ENCODE measurements at places on chromosomes 4 and X.

DNA sequence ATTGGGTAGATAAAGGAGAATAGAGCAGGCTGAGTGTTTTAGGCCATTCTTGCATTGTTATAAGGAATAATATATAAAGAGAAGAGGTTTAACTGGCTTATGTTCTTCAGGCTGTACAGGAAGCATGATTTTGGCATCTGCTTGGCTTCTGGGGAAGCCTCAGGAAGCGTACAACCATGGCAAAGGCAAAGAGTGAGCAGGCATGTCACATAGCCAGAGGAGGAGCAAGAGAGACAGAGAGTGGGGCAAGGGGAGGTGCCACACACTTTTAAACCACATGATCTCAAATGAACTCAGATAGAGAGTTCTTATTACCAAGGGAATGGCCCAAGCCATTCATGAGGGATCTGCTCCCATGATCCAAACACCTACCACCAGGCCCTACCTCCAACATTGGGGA lies 4.4 kb upstream of the METTL14 start:
- no peak for DNase-seq

- no peak for DNase-seq
These were observed 383.3 kb downstream of the BCOR start for GRCh38 chrX:39714471-39714870.

GRCh38 chr4:2878346-2878745 lies 34.7 kb downstream of the ADD1 start:
- no peak for DNase-seq

GRCh38 chrX:19810006-19810774 lies 77.2 kb downstream of the SH3KBP1 start:
- DNase-seq, result no peak

- no peak for DNase-seq
These were observed 1495.5 kb upstream of the ADGRL3 start for GRCh38 chr4:59704616-59705015.

- no peak for DNase-seq
These were observed 50.4 kb upstream of the TMEM184C start for GRCh38 chr4:147566762-147567161.

- no peak for DNase-seq
These were observed 220.6 kb upstream of the S100G start for GRCh38 chrX:16429406-16429805.

DNA sequence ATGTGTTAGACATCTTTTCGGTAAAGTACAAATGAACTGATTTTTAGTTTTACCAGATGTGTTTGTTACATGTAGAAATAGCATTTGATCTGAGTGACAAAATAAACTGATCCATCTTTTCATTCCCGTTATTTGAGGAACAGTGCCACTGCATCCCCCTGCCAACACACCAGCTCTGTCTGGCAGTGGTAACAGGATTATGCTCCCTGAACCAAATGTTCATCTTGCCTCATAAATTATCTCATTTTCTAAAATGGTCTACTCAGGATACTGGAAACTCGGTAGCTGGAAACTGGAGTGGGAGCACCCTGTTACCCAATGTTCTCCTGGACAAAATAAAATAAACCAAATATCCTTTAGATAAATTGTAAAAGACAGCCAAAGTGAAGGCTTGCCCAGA lies 171.6 kb downstream of the FAT4 start:
- no peak for DNase-seq

DNA sequence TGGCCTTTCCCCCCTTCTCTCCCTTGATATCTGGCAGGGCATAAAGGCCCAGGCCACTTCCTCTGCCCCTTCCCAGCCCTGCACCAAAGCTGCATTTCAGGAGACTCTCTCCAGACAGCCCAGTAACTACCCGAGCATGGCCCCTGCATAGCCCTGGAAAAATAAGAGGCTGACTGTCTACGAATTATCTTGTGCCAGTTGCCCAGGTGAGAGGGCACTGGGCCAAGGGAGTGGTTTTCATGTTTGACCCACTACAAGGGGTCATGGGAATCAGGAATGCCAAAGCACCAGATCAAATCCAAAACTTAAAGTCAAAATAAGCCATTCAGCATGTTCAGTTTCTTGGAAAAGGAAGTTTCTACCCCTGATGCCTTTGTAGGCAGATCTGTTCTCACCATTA lies 183.8 kb downstream of the AR start:
- no peak for DNase-seq

GRCh38 chr4:13700021-13700857 lies 72.7 kb upstream of the BOD1L1 start:
- DNase-seq, result no peak

- DNase-seq, result no peak
These were observed 76.1 kb downstream of the KLHL8 start for GRCh38 chr4:87144356-87144755.

GRCh38 chr4:186699298-186699697 lies 24.4 kb downstream of the FAT1 start:
- DNase-seq, result no peak

GRCh38 chrX:21985332-21985777 lies 44.8 kb downstream of the SMS start:
- DNase-seq, result peak; percentile 36

DNA sequence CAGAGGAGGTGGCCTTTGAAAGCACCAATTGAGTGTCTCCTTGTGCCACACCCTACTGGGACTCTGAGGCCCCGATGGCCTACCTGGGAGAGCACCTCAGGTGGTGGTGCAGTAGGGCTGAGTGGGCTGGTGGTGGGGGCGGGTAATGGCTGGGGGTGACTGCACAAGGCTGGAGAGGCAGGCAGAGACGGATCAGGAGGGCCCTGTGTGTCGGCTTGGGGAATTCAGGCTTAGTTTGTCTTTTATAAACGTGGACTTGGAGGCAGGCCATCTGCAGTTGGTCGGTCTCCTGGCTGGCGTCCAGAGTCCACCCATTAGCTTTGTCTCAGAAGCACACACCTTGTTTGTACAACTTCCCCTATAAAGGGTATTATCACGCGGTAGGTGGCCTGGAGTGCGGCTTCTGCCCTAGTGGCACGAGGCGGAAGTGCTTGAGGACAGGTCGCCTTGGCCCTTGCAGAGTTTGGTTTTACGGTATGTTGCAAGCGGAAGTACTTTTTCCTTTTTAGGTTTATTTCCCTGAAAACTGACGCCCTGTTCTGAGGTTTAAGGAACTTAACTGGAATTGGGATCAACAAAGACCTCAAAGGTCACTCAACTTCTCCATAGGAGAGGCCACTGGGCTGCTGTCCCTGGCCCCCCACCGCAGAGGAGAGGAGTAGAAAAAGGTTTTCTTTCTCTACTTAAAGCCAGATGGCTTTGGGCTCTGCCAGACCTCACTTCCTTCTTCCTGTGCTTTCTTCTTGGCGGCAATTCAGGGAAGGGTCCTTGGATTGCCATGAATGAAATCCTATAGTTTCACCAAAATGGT lies 8.0 kb downstream of the TBC1D14 start:
- peak; percentile 61 for DNase-seq

DNA sequence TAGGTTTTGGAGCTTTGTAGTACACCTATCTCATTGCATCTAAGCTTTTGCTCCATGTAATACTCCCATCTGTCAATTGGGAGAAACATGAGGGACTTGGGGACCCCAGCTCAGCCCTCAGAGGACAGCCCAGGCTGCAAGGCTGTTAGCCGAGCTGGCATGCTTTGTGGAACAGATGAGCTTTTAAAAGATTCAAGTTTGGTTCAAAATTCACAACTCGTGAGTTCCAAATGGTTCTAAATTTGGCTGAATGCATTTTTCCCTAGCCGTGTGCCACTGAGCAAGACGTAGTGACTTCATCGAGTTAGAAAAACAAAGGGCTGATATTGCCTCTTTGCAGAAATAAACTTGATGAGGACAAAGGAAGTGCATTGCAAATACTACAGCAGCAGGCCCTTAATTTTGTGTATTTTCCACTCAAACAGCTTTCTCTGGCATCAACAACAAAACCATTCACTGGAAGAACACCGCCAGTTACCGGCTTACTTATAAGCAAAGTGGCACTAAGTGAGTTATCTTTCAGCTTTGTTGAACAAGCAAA lies 165.0 kb upstream of the HS3ST1 start:
- DNase-seq, result no peak

DNA sequence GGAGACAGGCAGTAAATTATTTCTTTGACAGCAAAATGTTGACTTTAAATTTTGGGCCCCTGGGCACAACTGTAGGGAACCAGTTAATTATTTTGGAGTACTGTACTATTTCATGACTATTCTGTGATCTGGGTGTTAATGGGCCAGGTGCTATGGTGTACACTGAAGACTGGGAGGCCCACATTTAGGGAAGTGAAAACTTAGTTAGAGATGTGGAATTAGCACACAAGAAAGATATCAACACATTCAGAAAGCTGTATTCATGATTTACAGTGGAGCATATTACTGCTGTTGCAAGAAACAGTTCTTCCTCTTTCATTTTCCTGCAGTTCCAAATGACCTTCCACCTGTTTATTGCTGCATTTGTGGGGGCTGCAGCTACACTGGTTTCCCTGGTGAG lies 12.4 kb downstream of the PLP1 start:
- no peak for DNase-seq

DNA sequence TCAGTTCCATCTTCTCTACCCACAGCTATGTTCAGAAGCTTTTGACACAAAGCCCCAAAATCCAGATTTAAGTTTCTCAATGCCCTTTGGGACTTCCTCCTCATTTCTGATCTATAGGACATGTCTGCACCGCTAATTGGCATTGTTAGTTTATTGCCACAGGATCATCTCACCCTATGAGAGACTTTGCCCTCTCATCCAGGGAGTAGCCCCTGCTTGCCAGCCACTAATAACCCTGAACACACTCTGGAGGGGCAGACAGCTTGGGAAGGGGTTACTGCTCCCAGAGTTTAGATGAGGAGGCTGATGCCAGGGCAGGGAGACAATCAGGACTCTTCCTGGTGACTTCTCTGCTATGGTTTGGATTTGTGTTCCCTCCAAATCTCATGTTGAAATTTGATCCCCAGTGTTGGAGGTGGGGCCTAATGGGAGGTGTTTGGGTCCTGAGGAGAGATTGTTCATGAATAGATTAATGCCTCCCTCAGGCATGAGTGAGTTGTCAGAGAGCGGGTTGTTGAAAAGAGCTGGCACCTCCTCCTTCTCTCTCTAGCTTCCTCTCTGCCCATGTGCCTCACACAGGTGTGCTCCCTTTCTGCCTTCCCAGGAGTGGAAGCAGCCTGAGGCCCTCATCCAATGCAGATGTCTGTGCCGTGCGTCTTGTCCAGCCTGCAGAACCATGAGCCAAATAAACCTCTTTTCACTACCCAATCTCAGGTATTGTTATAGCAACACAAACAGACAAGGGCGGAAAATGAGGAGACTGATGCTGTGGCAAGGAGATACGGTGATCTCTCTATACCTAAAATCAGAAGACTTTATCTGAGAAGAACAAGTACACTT lies 3.6 kb upstream of the SCARB2 start:
- DNase-seq, result no peak

- DNase-seq, result no peak
These were observed 48.1 kb upstream of the STOX2 start for GRCh38 chr4:183857040-183857439.

DNA sequence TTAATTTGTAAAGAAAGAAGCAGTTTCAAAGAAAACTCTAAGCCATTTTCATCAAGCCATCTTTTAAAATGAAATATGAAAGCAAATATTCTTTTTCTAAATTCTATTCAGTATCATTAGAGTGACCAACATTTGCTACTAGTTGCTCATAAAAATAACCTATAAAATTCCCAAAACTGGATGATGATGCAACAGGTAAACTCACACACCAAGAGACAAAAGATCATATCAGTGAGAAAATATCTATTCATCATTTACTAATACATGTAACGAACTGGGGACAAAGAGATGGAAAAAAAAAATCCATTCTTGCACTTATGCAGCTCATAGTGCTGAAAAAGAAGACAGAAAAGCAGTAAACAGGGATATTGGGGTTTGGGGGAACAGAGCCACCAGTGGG lies 48.1 kb downstream of the PDGFC start:
- no peak for DNase-seq

DNA sequence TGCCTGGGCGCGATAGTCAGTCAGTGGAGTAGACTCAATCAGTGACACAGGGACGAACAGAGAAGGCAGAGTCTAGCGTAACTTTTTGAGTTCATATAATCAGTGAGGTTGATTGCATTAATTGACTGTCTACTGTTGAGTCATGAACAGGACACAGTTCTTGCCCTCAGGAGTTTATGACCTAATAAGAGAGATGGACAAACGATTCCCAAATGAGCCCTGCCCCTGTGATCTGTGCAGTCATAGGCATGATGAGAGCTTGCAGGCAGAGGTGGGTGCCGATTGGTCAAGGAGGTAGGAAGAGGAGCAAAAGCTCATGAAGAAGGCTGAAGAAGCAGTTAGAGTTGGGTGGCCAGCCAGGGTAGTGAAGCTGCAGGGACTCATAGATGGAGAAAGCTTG lies 57.1 kb downstream of the ADD1 start:
- no peak for DNase-seq

DNA sequence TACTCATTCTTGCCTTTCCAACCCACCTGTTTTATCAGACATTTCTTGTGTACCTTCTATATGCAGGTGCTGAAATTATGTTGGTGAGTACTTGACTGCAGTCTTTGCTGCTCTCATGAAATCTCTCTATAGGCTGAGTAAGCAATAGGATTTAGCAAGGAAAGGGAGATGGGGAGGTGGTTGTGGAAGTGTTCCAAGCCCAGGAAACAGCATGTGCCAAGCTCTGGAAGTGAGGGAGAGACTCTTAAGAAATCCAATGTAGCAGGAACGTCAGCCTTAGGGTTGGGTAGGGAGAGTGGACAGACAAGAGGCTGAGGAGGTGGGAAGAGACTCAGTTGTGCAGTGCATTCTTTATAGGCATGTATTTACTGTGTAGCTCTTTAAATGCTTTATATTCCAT lies 5.6 kb downstream of the SEPTIN11 start:
- no peak for DNase-seq

- no peak for DNase-seq
These were observed 1.6 kb downstream of the PCDH10 start for GRCh38 chr4:133150486-133151340.

- no peak for DNase-seq
These were observed 127.7 kb downstream of the IRF2 start for GRCh38 chr4:184346682-184347081.

- DNase-seq, result no peak
These were observed 7.9 kb upstream of the CPLX1 start for GRCh38 chr4:833731-834367.

GRCh38 chr4:112562254-112562879 lies 46.4 kb upstream of the NEUROG2 start:
- DNase-seq, result no peak

DNA sequence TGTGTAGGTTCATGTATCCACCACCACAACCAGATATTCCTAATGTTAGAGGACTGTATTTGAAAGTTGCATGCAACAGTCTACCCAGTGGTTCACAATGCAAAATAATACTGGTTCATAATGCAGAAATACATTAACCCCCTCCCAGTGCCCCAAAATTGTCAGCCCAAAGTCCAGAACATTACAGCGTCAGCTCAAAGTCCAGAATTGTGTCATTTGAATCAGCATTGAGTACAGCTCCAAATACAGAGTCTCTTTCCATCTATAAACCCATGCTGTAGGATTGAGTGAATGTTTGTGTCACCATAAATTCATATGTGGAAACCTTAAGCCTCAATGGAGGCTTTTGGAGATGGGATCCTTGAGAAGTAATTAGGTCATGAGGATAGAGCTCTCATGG lies 54.0 kb downstream of the MCUB start:
- no peak for DNase-seq
